ENCODE measurements at places on chromosomes 2 and 18.

GRCh38 chr2:164568317-164568716, 53.0 kb downstream of the GRB14 start:
- DNase-seq = no peak

DNA sequence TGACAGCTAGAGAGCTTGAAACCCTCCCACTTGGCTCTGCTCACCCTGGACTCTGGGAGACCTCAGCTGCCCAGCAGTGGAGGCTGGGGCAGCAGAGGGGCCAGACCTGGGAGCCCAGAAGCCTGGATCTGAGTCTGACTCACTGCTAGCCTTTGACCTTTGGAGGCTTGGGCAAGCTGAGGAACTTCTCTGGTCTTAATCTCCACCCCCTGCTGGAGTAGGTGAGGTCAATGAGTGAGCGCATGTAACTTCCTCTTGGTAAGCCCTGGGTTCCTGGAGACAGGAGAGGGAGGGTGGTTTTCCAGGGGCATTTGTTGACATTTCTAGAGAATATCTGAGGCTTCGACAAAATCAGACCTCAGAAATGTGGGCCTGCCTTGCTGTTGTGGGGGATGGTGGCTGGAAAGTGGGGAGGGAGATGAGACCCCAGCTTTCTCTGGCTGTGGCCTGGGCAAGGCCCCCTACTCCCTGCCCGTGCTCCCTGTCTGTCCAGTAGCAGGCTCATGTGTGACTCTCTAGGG, 73.0 kb upstream of the YWHAQ start:
- DNase-seq = no peak

DNA sequence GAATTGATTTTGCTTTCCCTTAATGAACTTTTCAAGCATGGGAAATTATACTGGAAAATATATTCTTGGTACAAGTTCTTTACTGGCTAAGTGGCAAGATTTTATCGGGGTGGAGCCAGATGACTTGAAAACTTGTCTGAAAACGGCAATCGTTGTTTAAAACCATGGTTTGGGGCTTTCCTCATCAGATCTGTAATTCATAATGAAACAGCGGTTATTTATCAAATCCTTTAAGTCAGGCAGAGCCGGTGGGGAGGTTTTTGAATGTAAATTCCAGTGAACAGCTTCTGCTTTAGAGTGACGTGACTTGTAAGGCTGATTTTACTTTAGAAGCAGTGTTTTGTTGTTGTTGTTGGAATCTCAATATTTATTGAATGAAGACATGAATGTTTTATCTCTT, 2.6 kb downstream of the SEC11C start:
- DNase-seq = no peak

GRCh38 chr2:196291873-196292800, 120.8 kb upstream of the STK17B start:
- no peak for DNase-seq

DNA sequence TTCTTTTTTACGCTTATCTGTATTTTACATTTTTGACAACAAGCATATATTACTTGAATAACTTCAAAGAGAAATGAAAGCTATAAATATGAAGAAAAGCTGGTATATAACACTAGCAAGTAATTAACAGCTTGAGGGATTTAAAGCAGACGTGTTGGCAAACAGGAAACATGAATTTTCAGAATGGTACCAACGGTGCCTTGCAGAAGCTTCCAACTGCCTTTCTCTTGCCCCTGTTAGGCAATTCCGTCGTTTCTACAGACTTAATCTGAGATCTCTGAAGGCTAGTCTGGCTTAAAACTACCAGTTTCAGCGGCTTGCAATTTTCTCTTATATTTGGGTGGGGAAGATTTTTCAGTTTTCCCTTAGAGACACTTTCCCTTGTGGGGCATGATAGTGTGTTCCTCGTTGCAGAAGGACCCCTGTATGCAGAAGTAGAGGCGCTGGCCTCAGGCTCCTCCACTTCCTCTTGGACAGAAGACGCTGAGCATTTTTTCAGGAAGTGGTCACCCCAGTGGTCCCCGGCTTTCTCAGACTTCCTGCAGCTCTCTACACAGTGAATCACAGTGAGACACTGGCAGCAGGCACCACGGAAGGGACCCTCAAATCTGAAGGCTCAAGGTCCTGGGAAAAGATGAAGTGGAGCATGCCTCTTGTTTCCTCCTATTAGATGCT, 56.2 kb upstream of the SLC16A14 start:
- no peak for DNase-seq

DNA sequence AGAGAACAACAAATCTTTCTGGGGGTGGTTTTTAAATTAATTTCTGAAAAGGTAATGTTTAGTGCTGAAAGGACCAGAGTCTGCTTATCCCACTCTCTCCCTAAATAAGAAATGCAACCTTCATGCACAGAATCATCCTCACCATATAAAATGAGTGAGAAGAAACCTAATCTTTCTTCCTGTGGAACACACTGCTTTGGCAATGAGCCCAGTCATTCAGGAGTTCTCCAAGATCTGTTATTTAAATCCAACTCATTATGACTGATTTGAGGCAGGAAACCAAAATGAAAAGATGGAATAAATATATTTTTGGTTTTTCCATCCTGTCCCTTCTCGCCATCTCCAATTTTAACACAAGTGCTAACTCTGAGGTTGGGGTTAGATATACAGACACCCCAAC, 228.3 kb downstream of the SRBD1 start:
- no peak for DNase-seq

GRCh38 chr2:230664128-230664527, 48.5 kb upstream of the CAB39 start:
- no peak for DNase-seq

DNA sequence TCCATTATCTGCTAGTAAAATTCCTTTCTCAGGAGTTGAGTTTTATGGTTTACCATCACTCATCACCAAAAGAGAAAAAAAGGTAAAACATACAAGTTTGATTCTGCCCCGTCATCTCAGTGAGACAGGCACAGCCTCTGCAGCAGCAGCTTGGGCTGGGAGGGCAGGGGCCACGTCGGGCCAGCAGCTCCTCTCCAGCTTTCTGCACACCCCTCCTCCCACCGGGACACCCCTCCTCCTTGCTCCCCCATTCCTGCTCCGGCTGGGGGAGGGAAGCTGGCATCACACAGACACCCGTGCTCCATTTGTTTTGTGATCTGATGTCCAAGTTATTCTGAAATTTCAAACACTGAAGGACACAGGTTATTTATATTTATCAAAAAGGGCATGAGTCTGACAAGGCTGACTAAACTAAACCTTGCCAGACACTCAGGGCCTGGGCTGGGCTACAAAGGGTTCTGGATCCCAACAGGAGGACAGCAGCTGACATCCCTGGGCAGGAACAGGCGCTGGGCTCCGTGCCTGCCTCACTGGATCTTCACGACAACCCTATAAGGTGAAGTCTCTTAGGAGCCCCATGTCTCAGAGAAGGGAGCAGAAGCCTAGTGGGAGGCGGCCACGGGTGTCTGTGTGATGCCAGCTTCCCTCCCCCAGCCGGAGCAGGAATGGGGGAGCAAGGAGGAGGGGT, 71.4 kb downstream of the HDAC4 start:
- DNase-seq = no peak

GRCh38 chr18:42048158-42048557, 93.1 kb downstream of the PIK3C3 start:
- DNase-seq = no peak

DNA sequence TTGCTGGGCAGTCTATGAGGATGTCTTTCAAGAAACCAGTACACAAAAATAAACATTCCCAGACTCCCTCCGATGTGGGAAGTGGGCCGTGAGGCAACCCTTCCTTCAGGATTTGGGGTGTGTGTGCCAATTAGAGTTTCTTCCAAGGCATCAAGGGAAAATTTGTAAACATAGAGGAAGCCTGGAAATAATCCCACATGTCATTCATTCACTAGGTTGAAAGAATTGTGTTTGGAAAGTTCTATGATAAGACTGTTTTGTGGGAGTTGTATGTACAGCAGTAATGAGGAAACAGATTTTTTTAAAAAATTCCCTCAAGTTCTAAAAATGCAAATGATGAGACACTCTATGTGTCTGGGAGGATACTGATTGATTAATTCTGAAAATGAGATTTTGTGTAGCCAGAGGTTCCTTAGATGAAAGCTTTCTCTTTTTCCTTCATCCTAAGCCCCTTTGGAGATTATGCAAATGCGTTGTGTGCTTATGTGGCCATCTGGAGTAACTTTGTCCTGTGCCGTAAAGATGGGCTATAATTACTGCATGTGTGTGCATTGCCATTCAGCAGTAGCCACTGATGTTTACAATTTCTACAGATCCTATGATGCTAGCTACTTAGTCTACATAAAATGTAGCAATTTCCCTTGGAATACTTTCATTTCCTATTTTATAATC, 107.8 kb upstream of the TPO start:
- no peak for DNase-seq
